Effector CD8-positive, alpha-beta T cell (primary cell): ENCODE measurements at places on chromosomes 3 and 15.

DNA sequence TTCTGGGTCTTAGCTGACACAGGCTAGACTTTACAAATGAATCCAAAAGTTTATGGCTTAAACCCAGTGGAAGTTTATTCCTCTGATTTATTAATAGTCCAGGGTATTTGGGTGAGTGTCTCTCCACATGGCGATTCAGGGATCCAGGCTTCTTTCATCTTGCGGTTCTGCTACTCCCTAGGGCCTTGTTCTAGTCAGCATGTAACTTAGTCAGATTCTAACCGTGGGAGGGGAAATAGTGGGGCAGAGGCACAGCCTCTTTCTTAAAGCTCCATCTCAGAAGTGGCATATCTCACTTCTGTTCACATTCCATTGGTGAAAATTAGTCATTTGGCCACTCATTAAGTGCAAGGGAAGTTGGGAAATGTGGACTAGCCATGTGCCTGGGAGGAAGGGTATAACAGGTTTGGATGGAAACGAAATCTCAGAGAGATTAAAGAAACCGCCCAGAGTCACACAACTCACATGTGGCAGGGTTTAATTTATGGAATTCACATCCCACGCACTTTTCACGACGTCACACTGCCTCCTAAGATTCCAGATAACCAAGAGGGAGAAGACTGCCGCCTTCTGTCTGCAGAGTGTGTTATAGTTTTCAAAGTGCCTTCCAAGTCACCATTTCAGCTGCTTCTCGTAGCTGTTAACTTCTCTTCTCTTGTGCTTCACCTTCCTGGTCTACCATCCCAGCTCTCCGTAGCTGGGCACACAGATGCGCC is 11.4 kb upstream of the RASGRF1 start:
- DNase-seq: no peak

- DNase-seq: no peak
Observed at GRCh38 chr3:180854887-180855286, 57.6 kb upstream of the FXR1 start.

- no peak for DNase-seq
Observed at GRCh38 chr15:75230551-75231371, 27.4 kb upstream of the GOLGA6C start.

- no peak for DNase-seq
Observed at GRCh38 chr3:40468018-40468417, 8.9 kb upstream of the ZNF619 start.

GRCh38 chr3:183427876-183428446 is 458 bp downstream of the MCF2L2 start:
- DNase-seq: no peak

DNA sequence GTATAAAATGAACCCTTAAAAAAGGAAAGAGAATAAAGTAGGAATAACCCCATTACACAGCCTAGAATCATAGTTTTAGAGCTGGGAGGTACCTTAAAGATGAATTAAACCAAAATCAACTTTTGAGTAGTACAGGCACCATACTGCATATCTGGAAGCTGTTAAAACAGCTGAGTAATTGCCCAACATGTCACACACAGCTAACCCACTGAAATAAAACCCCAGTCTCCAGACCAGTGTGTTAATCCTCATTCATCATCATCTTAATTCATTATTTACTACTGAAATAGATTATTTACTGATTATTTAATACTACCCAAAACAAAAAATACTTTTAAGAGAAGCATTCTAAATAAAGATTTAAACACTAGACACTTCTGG is 52.8 kb downstream of the GPR160 start:
- no peak for DNase-seq

- no peak for DNase-seq
Observed at GRCh38 chr3:105691053-105691452, 177.8 kb downstream of the CBLB start.

- DNase-seq: no peak
Observed at GRCh38 chr3:41364736-41365135, 165.4 kb downstream of the CTNNB1 start.

DNA sequence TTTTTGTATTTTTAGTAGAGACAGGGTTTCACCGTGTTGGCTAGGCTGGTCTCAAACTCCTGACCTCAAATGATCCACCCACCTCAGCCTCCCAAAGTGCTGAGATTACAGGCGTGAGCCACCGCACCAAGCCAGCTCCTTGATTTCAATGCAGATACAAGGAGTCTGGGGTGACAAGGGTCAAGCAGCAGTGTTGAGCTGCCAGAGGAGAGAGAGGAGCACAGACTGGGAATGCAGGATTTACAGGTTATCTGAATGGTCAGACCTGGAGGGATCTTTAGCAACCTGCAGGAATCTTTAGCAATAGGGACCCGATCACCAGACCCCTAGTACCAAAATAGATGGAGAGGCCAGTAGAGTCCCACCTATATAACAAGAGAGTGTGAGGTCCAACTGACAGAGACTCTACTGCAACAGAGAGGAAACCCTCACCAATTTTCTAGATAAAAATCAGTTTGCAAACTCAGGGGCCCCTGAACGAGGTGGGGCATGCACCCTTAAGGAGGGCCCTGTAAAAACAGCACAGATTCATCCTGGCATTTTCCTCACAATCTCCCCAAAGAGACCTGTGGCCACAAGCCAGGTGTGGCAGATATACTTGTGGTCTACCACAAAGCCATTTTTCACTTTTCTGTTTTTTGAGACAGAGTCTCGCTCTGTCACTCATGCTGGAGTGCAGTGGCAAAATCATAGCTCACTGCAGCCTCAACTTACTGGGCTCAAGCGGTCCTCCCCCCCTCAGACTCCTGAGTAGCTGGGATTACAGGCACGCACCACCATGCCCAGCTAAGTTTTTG is 10.7 kb upstream of the SHISA5 start:
- no peak for DNase-seq

DNA sequence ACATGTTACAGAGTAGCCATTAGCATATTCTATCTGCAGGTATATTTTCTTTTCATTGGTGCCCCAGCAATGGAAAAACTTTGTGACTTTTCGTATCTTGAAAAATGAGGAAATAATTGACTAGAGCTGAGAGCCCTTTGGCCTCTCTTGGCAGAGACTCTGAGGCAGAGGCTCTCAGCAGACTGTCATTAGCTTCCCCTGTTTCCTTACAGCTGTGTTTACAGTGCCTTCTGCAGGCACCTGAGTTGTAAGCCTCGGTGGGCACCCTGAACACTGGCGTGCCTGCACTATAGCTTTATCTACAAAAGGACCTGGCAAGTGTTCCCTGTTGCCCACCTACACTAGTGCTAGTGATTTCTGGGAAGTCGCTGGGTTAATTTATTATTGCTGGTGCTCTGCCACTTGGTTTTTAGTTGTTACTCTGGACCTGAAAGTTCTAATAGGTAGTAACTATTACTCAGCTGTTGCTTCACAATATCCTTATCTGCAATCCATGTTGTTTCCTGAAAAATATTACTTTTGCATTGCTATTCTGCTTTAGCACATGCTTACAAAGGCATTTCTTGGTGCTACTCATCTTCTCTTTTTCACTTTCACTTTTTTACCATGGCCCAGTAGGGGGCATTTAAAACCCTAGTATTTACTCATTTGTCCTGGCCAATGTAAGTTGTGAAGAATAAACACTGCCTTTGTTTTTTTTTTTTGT is 7.8 kb upstream of the GPR171 start:
- no peak for DNase-seq

- no peak for DNase-seq
Observed at GRCh38 chr3:136818191-136818768, 646 bp upstream of the SLC35G2 start.

DNA sequence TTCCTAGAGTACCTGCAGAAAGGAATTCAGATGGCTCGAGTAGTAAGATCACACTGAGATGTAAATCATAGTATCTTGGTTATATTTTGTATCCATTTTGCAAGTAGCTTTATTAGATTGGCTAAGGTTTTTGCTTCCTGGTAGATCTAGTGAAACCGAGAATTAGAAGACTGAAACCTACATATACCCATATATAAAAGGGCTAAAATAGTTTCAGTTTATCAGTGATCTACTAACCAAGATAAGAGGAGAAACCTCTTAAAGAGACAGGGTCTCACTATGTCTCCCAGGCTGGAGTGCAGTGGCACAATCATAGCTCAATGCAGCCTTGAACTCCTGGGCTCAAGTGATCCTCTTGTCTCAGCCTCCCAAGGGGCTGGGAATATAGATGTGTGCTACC is 135.3 kb downstream of the PCCB start:
- DNase-seq: no peak

DNA sequence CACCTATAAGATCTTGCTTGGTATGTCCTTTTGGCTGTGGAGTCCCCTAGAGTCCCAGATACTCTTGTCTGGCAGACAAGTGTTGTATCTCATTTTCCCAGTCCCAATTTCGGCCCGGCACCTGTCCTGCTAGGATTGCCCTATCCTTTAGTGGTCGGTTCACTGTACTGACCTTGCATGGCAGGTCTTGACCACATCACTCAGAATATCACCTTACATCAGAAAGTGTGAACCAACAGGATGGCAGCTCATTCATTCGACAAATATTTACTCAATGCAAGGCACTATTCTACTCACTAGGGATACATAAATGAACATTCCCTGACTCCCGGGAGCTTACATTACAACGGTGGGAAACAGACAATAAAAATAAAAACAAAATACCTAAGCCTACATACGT is 5.7 kb upstream of the CCDC80 start:
- no peak for DNase-seq

DNA sequence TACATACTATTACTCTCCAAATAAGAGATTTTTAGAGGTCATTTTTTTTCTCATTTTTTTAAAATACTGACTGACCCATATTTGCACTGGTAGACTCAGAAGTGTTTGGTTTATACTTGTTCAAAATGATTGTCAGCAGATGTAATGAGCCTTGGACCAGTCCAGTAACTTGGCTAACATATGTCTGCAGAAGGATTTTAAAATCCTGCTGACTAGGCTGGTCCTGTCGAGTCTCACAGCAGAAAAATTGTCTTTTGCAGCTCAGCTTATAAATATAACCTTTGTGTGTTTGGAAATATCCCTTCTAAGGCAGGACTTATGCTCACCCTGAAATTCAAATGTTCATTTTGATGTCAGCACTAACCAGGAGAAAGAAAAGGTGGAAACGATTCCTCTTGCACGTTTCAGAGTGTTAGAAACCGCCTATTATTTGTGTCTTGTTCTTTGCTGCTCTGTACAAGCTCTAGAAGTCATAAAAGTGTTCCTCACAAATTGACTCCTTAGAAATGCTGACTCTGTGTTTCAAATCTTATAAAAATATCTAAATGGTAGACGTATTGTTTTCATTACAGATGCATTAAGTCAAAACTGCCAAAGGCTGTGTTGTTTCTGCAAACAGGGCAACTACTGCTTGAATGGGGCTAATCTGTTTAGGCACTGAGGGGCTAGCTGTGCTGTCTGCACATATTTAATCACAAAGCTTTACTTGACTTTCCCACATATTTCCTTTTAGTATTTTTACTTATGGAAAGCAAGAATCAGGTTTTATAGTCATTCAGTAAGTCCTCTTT is 95.3 kb downstream of the CHL1 start:
- DNase-seq: no peak

GRCh38 chr3:13414040-13414729 is 5.9 kb downstream of the NUP210 start:
- DNase-seq: peak; percentile 41
